ENCODE measurements at places on chromosomes 16 and 17.

DNA sequence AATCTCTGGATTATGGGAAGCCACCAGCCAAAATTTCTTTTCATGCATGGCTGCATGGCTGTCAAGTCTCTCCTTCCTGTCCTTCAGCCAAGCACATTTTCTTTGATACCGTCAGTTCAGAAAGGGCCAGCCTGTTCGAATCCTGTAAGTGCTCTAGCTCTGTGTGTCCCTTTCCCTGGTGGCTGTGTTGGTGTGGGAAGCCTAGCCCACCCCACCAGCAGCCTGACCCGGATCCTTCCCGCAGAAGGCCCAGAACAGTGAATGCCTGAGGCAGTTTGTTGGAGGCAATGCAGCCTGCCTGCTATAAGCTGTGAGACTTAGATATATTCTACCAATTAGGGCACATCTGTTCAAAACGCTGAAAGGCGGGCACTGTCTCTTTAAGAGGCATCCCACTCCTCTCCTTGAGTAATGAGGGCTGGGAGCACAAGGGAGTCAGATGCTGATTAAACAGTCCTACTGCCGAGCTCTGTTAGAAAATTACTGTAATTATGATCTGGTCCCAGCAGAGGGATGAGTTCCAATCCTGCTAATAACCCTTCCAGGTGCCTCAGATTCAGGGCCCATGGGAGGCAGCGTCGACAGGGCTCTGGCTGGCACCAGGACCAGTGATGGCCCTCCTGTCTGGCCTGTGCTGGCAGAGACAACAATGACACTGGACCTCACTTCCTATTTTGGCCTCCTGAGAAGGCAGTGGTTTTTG is 18.4 kb downstream of the SNX11 start:
- DNase-seq, result no peak

DNA sequence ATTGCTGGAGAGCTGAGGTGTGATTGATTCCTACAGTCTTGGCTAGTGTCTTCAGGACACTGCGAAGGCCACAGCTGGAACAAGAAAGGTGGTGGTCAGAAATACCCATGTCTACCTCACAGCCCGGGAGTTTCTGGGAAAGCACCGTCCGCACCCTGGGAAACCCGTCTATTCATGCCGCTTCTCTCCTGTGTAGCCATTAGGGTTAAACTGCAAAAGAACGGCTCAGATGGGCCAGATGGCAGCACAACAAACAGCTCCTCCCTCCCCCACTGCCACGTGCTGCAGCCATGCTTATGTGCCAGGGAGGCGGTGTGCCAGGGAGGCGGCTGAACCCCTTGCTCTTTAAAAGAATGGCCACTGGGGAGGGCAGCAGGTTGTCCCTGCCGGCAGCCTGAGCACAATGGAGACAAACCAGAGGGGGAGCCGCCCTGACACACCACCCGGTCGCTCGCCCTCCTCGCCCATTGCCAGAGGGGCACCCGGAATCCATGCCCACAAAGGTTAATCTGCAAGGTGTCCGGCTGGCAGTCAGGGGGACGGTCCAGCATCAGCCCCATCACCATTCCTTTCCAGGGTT is 65.2 kb downstream of the CYTH1 start:
- DNase-seq, result no peak

DNA sequence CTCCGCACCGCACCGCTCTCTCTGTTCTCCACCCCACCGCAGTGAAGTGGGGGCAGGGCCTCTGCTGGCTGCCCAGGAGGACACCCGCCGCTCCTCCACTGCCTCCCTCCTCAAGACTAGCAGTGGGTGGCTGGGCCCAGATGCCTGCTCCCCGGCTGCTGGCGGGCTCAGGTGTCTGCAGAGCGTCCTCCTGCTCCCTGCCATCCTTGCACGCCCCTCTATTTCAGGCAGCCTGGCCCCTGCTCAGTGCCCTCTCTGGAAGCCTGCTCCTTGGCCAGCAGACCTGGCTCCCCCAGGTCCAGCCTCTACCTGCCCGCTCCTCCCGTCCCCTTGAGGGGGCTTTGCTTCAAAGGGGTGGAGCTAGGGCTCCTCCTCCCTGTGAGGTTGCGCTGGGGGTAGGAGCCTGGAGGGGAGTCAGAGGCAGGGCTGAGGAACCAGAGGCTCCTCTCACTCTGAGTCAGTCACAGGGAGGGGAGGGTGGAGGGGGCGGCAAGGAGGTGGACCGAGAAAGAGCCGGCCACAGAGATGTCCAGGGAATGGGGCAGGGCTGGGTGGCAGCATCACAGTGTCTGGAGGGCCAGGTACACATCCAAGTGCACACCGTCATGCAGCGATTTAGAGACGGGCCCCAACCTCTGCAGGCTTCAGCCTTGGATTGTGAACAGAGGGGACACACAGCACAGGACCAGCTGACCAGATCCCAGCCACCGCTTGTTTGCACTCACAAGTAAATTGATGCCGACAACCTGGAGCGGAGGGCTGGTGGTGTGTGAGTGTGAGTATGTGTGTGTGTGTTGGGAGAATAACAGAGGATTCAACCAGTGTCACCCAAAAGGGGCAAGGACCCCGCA is 9.8 kb upstream of the TMEM92 start:
- DNase-seq, result no peak

DNA sequence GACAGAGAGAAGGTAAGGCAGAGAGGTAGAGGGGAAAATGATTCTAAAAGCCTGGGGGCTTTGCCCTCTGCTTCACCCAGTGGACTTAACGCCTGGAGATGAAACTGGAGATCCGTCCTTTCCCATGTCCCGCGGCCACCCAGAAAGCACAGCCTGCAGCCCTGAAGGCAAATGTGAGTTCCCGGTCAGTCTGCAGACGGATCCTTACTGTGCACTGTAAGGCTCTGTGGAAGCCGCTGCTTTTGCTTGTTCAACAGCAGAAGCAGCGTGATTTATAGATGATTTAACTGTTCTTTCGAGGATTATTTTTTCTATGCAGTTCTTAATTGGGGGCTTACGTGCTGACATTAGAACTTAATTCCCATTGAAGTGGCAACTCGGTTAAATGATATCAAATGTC is 290.4 kb downstream of the FOXL1 start:
- DNase-seq, result no peak

DNA sequence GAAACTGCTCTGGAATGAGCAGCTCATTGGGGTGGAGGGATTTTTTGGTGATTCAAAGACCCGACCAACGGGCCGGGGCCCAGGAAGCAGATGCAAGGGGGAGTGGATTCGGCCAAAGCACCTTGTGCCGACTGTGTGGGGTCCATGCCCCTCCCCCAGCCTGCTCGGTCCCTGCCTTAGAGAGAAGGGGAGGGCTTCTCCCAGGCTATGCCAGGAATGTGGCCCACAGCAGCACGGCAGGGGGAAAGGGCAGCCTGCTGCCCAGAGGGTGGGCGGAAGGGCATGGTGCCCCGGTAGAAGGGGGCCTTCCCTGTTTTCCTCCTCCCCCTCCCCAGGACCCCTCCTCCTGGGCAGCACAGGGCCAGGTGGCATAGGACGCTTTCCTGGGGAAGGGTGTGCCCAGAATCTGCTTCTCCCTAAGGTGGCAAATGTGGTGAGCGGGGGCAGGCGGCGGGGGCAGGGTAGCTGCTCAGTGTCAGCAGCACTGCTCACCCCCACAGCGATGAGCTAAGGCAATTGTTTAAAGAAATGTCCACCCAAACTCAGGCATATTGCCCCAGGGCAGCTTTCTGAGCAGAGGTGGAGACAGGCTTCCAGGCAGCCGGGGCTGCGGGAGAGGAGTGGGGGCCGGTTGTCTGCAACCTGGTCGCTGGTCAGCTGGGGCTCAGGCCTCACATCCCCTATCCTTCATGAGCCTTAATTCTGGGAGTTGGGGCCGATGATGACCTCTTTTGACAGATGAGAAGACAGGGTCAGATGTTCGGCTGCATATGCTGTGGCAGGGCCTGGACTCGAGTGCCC is 33.9 kb upstream of the MLKL start:
- DNase-seq, result no peak

GRCh38 chr16:73890186-73891128 is 406.2 kb upstream of the PSMD7 start:
- DNase-seq, result no peak
